ENCODE measurements at places on chromosomes 6 and 20.
A peak's percentile ranks its signal among the peaks of the same experiment; 100 is the strongest.

DNA sequence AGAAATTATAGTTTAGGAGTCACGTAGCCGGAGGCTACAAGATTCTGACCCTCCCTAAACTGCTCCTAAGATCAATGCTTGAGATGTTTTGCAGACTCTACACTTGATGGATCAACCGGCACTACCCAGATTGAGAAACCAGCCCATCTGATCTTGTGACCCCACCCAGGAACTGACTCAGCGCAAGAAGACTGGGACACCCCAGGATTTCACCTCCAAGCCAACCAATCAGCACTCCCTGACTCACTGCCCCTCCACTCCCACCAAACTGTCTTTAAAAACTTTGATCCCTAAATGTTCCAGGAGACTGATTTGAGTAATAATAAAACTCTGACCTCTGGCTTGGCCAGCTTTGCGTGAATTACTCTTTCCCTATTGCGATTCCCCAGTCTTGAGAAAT, 99.8 kb downstream of the OPRM1 start:
- no peak for DNase-seq

DNA sequence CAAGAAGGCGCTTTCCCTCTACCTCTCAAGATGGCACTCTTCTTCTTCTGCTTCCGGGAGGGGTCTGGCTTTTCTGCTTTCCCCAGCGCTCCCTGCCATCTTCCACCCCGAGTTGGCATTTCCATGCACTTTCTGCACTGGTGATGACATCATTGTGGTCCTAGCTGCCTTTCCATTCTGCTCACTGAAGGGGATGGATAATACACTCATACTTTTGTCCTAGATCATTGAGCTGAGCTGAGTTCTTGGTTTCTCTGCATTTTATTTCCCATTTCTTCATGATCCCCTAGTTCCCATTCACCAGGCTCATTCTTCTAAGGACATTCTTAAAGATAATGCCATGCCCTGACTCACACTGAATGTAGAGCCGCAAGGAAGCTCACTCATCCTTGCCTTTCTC, 96.7 kb downstream of the EDN1 start:
- no peak for DNase-seq

- DNase-seq = no peak
Observed at GRCh38 chr20:46276531-46276930, 31.8 kb downstream of the CDH22 start.

- DNase-seq = no peak
Observed at GRCh38 chr6:37126961-37127616, 42.9 kb upstream of the PIM1 start.

DNA sequence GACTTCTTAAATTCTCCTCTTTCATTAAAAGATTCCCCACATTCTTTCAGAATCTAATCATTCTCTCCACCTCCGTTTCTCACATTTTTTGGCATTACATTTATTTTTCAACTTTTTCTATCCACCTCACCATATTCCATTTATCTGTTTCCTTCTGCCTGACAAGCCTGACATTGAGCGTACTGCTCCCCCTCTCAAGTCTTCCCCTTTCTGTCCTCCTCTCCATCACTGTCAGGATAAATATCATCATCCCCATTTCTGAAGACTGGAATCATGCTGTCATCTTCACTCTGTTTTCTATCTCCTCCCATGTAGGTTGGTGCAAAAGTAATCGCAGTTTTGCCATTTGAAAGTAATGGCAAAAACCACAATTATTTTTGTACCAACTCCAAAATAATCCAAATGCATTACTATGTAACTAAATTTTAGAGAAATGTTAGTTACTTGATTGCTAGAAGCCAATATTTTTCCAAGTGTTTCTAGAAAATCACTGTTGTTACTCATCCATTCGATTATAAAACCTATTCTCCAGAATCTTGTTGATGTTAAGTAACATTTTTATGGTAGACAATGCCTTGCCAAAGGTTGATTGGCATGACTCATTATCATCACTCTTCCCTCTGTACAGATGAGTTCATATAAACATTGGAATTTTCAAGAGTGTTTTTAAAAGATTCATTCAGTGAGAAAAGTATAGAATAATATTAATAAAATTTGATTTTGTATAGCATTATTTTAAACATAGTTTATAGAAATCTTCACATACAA, 292.3 kb upstream of the RNF217 start:
- DNase-seq = peak; percentile 5

GRCh38 chr6:73923905-73924485, 228.0 kb downstream of the CD109 start:
- DNase-seq = no peak

DNA sequence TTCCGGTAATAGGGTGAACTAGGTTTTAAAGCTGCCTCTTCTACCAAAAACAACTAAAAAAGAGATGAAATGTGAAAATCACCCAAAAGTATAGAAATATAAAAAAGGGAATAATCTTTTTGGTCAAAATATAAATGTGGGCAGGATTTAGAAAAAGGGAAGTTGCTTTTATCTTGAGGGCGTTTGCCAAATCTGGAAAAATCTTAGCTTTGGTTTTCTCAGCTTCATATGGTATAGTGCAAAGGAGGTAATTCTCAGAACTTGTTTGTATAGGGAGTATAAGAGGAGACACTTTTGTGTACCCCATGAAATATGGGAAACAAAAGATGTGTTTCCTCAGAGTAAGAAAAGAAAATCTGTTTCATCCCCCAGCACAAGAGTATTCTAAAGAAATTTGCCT, 54.2 kb upstream of the TRIM26 start:
- DNase-seq = no peak

GRCh38 chr20:2518558-2518957, 9.8 kb upstream of the ZNF343 start:
- no peak for DNase-seq

DNA sequence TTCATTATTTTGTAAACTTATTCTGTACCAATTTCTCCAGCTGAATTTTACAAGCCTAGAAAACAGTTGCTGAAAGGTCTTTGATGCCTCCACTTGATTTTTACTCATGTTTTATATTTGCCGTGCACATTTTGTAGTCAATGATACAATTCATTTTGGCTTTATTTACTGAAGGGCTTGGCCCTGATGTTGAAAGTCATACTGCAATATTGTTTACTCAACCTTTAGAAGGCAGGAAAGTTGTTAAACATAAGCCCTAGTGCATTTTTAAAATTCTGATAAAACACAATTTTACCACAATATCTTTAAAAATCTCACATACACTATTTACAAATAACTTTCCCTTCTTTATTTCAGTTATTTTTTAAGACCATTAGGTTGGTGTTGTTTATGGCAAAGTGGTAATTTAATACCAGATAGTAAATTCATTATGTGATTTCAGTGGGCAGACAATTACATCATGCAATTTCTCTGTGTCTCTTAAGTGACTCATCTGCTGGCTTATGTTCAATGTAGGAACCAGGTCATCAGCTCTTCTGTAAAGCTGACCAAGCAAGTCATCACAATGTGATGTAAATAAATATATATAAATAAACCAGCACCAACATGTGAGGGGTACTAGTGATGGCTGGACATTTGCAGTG, 121.1 kb upstream of the SLC35B3 start:
- peak; percentile 92 for DNase-seq

GRCh38 chr6:91281901-91282300, 695.0 kb upstream of the MAP3K7 start:
- no peak for DNase-seq

DNA sequence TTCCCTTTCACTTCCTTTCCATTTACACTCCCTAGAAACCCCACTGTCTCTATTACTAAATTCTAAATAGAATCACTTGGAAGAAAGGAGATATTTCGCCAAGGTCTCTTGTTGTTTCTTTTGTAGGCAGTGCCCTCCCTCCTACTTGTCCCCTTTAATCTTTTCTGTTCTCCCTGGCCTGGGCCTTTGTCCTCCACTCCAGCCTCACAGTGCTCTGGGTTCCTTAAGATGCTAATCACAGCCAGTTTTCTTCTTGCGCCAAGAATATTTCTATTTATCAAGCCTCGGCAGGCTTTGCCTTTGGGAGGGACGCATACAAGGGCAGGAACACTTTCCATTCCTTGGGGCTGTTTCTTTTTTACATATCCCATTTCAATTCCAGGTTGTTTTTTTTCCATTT, 520.6 kb upstream of the CHD6 start:
- DNase-seq = no peak

DNA sequence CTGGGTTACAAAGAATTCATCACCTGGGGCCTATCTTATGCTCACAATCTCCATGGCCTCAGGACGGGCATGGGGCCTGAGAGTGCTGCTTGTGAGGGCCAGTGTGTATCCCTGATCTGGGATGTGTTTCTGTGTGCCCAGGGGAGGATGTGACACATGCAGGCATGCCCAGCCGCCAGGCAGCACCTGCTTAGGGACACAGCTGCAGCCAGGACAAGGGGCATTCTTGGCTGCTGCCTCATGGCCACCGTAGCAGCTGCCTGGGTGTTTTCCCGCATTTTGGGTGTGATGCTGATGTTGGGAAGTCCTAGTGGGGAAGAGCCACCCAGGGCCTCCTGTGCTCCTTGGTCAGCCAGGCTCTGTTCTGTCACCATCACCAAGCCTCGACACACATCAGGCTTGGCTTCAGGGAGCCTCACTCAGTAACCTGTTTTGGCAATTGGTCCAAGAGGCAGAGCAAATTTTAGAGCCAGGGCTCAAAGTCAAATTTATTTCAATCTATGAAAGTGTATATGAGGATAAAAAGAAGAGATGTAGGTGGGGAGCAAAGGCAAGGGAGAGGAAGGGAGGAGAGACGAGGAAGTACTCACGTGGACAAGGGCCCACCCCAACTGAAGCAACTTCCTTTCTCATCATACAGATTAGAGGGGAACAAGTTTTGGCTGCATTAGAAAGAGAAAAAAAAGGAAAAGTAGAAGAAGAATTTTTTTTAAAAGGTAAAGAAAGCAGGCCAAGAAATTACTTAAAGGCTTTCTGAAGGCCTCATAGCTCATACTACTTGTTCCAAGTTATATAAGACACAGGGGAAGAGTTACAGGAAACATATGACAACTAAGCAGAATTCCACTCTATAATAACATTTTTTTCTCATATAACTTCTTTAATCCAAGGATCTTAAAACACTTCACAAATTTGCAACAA, 269.9 kb upstream of the SUPT3H start:
- DNase-seq = peak; percentile 9

DNA sequence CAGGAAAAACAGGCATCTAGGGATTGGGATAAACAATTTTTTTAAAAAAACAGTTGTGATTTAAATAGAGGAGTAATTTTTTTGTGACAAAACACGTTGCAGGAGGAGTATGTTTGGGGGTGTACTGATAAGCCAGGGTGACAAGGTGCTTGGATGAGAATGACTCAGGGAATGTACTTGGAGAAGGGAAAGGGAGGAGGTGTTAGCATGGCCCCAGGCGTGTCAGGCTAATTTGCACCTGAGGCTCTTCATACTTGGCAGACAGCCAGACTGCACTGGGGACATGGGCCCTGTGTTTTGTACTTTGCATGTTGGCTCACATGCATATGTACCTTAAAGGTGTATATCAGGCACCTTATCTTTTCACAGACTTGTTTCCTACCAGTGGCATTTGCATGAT, 22.8 kb downstream of the PANK2 start:
- peak; percentile 75 for DNase-seq

DNA sequence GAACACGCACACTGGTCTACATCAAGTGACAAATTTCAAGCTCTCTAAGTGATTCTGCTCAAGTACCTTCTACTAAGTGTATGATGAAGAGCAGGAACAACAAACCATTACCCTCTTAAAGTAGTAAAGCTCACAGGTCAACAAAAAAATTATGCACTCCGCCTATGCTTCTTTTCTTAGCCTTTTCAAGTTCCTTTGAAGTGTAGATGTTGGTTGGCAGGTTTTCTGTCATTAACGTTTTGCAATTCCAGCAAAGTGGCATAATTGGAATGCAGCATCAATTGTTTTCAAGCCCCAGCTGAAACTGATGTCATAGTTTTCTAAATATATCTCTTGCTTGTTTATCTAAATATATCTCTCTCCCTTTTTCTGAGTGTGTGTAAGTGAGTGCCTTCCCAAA, 396.9 kb upstream of the EYS start:
- DNase-seq = peak; percentile 67

GRCh38 chr6:132604635-132605152, 15.2 kb upstream of the TAAR5 start:
- DNase-seq = no peak

Data from DMS53 (cell line).